ENCODE measurements at places on chromosomes 16 and 17.

GRCh38 chr17:73553311-73553710 lies 90.9 kb downstream of the SDK2 start:
- DNase-seq = no peak

- no peak for DNase-seq
These were observed 74.3 kb upstream of the CES5A start for GRCh38 chr16:55949518-55949917.

DNA sequence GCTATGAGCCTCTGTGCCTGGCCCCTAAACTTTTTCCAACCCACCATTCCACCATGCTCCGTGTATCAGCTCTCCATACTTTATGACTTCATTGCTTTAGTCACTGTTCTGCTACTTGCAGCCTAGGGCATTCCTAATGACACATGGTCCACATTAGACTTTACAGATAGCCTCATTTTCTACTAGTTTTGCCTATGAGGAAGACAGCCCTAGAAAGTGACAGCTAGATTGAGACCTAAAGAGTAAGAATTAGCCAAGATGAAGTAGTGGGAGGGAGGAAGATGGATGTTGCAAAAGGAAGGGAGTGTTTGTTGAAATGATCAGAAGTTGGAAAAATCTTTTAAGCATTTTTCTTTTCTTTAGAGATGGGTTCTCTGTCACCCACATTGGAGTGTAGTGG lies 11.0 kb downstream of the C16orf54 start:
- no peak for DNase-seq

GRCh38 chr16:82242201-82242600 lies 72.2 kb upstream of the MPHOSPH6 start:
- no peak for DNase-seq

- DNase-seq = no peak
These were observed 4.9 kb downstream of the ZG16B start for GRCh38 chr16:2834968-2835367.

DNA sequence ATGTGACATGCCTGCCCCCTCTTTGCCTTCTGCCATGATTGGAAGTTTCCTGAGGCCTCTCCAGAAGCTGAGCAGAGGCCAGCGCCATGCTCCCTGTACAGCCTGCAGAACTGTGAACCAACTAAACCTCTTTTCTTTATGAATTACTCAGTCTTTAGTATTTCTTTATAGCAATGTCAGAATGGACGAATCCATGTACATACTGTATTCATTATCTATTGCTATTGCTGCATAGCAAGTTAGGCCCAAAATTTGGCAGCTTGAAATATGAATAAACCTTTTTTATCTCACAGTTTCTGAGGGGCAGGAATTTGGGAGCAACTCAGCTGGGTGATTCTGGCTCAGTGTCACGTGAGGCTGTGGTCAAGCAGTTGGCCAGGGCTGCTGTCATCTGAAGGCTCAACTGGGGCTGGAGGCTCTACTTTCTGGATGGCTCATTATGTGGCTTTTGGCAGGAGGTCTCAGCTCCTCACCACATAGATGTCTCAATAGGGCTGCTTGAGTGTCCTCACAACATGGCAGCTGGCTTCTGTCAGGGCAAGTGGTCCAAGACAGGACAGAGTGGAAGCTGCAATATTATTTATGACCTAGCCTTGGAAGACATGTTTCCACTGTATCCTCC lies 40.0 kb downstream of the SOCS1 start:
- no peak for DNase-seq

GRCh38 chr16:31108035-31108793 lies at the start of gene BCKDK:
BCKDK (plus strand) TSS chr16:31108386; CDS start chr16:31109224, 838 bp downstream.
- peak; percentile 81 for DNase-seq

DNA sequence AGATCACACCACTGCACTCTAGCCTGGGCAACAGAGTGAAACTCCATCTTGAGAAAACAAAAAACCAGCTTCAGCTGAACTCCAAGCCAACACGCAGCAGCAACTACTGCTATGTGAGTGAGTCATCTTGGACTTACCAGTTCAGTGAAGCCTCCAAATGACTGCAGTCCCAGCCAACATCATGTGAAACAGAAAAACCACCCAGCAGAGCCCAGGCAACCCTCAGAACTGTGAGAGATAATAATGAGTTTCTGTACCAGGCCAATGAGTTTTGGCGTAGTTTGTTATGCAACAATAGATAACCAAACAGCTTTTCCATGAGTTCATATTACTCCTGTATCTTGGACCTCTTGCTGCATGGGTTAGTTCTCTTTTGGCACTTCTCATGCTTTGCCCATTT lies 23.3 kb downstream of the PHF12 start:
- DNase-seq = no peak

DNA sequence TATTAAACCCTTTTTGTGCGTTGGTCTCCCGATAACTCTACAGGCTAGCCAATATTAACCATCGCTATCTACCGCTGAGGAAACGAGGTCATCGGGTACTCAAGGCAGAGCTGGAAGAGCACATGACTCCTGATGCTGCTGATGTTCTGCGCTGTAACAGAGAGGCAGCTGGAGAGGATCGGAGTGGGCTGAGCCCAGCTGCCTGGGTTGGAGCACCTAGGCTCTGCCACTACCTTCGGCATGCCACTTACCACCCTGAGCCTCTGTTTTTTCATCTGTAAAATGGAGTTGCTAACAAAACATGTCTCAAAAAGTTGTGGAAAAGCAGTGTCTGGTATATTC lies 432 bp upstream of the SLC46A1 start:
- DNase-seq = no peak

- DNase-seq = no peak
These were observed 120.7 kb downstream of the TRIM37 start for GRCh38 chr17:58985971-58986370.

DNA sequence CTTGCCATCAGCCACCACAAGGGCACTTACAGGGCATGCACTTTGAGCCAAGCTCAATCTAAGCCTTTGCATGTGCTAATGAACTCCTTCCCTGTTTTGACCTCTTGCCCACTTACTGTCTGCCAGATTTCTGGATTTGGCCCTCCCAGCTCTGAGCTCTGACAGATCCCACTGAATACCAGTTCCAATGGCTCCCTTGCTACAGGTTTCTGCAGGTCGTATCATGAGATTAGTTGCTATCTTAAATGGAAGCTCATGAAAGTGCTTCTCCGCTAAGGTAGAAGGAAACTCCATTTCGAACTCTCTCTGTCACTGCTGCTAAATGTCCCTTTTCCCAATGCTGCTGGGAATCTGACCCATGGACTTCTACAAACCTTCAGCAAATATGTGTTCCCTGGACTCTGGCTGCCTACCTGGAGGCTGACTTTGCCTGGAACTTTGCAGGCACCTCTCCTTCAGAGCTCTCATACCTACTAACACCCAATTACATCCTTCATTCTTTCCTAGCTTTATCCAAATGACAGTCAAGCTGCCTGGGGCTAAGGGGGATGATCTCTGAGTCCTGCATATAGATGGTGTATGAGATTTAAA lies 23.5 kb upstream of the TOB1 start:
- no peak for DNase-seq

GRCh38 chr17:60303406-60304099 lies 88.4 kb downstream of the USP32 start:
- DNase-seq = no peak

GRCh38 chr17:27634026-27634335 lies 3.0 kb downstream of the LGALS9 start:
- DNase-seq = no peak

GRCh38 chr17:42107597-42108576 lies 4.6 kb downstream of the DHX58 start:
- no peak for DNase-seq

GRCh38 chr16:87464691-87465300 lies 28.0 kb downstream of the ZCCHC14 start:
- peak; percentile 72 for DNase-seq

GRCh38 chr16:391885-392335 lies 5.1 kb upstream of the NME4 start:
- no peak for DNase-seq

- no peak for DNase-seq
These were observed 6.7 kb upstream of the CRHR1 start for GRCh38 chr17:45777388-45777787.

- peak; percentile 93 for DNase-seq
These were observed at the start of gene ITPRIPL2 for GRCh38 chr16:19113577-19114358. ITPRIPL2 (plus strand) TSS chr16:19113964; CDS start chr16:19114462, 498 bp downstream.

DNA sequence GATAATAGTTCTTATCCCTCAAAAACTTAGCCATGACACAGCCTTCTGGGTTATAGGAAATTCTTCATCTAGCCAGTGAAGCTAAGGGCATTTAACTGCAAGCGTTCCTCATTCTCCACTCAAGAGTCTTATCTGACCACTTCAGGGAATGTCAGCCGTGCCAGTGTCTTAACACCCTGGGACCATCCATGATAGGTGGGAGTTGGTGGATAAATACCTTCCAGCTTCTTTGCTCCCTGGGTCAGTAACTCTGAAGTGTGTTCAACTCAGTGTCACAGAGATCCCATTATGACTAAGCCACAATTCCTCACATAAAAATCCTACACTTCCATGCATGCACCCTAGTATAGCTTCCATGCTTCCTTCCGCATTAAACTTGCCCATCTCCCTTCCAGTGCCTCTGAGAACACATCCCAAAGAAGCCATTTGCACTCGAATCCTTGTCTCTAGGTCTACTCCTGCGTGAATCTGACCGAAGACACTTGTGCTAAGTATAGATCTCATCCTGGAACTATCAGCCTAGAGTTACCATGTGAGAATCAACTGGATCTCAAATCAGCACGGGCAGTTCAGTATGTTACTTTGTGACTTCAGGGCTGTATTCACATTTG lies 264.3 kb upstream of the MAF start:
- DNase-seq = no peak

GRCh38 chr17:51540151-51540550 lies 279.8 kb downstream of the UTP18 start:
- DNase-seq = no peak

DNA sequence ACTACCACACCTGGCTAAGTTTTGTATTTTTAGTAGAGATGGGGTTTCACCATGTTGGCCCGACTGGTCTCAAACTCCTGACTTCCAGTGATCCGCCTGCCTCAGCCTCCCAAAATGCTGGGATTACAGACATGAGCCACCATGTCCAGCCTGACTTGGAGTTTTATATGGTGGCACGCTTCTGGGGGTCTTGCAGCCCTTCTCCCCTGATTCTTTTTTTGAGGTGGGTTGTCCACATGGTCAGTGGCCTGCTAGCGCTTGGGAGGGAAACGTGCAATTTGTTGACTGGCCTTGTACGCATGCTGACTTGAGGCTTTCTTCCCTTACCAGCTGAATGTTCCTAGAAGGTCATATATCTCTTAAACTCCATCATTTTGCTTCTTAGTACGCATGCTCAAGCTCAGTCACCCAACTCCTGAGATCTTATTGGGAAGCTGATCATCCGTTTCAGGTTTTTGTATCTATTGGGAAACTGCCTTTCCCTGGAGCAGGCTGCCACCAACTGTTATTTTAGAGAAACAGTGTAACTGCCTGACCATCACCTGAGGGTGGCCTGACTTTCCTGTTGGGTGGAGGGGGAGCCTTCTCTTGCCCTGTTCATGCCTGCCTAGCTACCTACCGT lies 13.7 kb upstream of the LDHD start:
- DNase-seq = no peak

DNA sequence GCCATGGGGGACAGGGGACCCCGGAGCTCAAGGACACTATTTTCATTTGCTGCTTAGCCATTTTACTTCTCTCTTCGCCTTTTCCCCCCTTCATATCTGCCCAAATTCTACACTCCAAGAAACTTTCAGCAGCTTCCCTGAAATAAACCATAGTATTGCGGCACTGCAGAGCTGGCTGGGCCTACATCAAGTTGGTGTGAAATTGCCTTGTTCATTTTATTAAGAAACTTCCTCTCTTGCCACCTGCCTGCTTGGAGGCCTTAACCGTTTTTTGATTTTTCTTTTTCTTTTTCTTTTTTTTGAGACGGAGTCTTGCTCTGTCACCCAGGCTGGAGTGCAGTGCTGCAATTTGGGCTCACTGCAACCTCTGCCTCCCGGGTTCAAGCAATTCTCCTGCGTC lies 7.4 kb upstream of the CPNE2 start:
- no peak for DNase-seq

DNA sequence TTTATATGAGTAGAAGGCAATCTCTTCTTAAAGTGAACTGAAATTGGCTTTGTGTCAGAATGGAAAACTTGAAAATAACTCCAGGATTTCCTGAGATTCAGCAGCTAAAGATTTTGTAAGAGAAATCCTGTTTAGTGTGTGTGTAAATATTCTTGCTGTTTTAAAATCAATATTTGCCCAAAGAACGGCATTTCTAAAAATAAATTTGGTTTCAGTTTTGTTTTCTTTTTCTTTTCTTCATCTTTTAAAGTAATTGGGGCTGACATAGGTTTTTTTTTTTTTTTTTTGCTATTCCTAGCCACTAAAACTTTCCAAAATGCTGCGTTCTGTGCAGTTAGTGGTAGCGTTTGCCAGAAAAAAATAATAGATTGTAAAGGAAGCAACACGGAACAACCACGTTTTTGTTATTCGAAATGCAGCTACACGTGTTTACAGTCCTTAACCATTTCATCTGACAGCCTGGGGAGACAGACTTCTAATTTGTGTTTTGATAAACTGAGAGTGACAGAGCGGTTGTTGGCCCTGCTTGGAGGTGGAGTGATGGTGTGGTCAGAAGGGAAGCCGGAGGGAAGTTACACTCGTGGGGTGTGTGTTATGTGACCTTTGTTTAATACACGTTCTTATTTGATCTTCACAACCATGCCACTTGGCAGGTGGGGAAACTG lies 21.6 kb upstream of the SMPD3 start:
- DNase-seq = no peak

DNA sequence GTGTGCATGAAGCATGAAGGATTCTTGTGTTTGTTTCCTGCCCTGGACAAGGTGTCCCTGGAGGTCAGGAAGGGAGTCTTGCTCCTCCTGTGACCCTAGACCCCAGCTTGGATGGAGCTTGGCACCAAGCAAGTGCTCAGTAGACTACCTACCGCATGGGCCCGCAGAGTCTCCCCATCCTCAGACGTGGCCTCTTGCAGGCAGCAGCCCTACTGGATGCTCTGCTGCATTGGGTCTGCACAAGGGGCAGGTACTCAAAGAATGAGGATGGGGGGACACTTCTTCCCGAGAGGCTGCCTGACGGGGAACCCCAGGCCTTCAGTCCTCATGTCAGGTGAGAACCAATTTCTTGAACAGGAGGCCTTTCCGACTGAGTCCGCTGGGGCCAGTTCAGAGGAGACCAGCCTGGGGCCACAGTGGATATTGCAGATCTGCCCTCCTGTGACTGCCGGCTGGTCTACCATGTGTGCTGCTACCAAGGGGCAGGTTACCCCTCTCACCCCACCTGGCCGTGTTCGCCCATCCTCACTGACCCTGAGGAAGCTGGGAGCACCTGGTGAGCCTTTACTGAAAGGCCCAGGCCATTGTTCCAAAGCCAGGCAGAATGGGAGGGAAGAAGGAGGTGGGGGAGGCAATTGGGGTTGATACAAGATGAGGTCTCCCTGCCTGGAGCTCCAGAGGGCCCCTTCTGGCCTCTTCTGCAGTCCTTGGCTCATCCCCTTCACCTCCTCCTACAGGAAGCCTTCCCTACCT lies 206.3 kb downstream of the RAB11FIP4 start:
- no peak for DNase-seq
